ENCODE measurements at places on chromosomes 11 and 22.

GRCh38 chr11:122441666-122442035 lies 213.9 kb upstream of the UBASH3B start:
- no peak for DNase-seq

DNA sequence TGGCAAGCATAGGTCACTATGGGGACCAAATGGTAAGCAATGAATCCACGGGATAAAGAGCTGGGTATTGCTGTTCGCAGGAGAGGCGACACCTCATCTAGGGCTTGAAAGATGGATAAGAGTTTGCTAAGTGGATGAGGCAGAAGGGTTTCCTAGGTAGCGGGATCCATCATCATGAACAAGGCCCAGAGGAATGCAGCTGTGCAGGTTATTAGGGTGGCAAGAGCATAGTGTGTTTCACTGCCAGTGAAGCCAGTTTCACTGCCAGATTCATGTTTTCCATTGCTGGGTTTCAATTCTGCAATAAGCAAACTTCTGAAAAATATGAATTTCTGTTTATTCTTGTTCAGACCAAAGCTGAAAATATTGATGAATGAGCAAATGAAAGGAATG lies 27.2 kb downstream of the WEE1 start:
- peak; percentile 98 for DNase-seq

GRCh38 chr11:98101329-98101728 lies 919.4 kb upstream of the CNTN5 start:
- no peak for DNase-seq

- DNase-seq = no peak
Observed at GRCh38 chr11:46639197-46639839, 22.0 kb downstream of the ATG13 start.

- no peak for DNase-seq
Observed at GRCh38 chr11:126267650-126268049, 1.0 kb downstream of the SRPRA start.

- DNase-seq = no peak
Observed at GRCh38 chr11:127392575-127392974, 392.0 kb upstream of the KIRREL3 start.

DNA sequence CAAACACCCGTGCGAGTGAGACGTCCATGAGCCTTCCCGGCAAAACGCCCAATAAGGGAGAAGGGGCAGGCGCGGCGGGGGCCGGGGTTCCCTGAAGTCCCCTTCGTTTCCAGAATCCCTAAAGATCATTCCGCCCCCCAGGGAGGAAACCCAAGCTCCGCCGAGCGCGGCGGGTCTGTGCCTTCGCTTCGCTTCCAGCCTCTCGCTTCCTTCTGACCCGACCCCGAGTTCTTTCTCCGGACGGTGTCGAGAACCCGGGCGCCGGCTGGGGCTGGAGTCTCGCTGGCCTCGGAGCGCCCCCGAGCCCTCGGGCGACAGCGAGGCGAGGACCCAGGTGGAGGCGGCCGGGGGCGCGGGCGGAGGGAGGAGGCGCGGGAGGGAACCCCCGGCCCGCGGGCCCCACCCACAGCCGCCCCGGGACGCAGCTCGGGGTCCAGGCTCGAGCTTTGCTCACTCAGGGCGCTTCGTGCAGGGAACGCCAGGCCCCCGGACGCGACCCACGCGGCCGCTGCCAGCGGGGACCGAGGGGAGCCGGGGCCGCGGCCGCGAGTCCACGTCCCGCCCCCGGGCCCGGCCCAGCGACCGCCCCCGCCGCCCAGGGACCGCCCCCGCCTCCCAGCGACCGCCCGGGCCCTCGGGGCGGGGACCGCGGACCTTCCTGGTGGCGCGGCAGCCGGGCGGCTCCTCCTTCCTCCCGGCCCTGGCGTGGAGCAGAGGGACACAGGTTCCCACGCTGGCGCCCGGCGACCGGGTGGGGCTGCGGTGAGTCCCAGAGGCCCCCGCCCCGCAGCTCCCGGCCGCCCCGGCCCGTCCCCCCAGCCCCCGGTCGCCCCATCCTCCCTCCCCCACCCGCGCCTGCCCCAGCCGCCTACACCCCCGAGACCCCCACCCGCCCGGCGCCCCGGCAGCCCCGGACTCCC lies at the start of gene PGGHG:
PGGHG (plus strand) TSS at position 649 of the 920 bp plus-strand sequence. CDS start 691 bp downstream, outside the sequence.
- peak; percentile 23 for DNase-seq

DNA sequence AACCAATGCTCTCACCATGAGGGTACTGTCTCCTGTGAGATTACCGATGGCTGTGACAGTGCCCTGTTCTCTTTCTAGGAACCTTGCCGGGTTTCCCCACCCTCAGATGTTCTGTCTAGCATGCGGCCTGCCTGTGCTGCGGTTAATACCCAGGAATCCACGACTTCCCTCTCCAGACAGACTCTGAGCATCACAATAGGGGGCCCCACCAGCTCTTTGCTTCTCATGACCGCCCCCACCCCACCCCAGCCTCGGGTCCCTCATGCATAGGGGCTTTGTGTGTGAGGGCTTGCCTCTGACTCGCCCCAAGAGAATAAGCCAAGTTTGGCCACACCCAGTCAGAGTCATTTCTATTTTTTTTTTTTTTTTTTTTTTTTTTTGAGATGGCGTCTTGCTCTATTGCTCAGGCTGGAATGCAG lies 10.3 kb downstream of the PARVG start:
- peak; percentile 25 for DNase-seq

DNA sequence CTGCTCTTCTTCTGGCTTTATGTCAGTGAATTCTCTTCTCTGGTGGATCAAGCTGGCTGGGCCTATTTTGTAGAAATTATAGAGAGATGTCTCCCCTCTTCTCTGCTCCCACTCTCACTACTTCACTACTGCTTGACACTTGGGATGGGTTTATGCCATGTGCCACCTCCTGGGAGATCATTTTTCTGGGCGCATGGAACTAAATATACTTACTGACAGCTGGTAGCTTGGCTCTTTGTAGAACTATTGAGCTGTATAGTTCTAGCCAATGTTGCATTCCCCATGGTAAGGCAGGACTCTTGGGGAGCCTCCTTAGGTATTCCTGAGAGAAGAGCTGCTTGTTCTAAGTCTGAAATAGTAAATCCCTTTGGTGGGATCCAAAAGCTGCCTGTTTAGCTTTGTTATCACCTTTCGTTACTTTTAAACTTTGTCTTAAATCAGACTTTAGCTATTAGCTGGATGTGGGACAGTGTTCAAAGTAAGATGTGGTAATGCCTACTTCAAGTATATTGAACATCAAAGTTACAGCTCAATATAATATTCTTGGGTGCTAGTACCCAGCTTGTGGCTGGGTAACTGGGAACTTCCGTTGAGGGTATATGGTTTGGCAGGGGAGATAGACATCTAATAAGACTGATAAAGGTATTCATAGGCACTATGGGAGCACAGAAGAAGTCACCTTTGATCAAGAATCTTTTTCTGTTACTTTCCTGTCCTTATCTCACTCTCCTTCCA lies 87.5 kb upstream of the RRM1 start:
- DNase-seq = no peak

DNA sequence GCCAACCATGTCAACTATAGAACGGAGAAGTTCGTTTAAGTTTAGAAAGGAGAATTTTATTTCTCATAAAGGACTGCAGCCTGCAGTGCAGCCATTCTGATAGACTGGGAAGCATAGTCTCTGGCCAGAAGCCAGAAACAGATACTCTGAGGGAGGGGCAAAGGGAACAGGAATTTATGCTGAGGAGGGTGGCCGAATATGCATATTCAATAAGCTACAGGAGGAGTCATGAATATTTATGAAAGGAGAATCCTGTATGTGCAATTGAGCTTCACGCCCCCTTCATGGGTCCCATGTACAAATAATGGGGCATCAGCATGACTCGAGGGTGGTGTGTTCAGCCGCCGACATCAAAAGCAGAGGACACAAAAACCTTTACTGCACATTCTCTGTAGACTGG lies 199.9 kb downstream of the CWF19L2 start:
- no peak for DNase-seq

- no peak for DNase-seq
Observed at GRCh38 chr11:124915541-124916369, 3.3 kb upstream of the HEPN1 start.

- peak; percentile 55 for DNase-seq
Observed at GRCh38 chr11:33195462-33196173, 34.3 kb upstream of the CSTF3 start.

- no peak for DNase-seq
Observed at GRCh38 chr11:19467904-19468303, 227.2 kb upstream of the E2F8 start.

DNA sequence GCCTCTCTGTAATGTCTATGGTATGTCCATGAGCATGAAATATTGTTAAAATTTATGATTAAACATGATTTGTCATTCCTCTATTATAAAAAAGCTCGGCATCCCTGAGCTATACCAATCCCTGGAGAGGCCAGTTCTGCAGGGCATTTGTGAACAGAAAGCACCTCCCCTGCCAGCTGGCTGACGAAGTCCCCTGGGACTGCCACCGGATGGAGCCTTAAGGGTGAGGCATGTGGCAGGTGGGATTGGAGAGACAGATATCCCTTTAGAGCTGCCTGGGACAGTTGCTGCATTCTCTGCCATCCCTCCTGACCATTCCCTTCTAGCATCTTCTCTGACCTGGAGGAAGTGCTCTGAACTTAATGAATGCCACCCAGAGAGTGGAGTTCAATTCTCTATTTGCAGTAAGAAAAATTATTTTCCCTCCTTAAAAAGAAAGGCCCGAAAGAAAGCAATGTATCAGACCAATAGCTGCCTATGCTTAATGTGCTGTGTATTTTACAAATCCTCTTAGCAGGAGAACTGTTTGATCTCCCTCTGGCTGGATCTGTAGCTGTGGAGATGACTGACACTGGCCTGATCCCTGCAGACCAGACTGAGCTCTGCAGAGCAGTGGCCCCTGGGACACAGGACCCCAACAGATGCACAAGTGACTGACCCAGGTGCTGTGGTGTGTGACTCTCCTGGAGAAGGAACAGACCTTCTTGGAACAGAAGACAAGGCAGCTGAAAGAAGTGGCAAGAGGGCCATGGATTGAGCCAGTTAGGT lies 219.0 kb upstream of the NAV2 start:
- no peak for DNase-seq

DNA sequence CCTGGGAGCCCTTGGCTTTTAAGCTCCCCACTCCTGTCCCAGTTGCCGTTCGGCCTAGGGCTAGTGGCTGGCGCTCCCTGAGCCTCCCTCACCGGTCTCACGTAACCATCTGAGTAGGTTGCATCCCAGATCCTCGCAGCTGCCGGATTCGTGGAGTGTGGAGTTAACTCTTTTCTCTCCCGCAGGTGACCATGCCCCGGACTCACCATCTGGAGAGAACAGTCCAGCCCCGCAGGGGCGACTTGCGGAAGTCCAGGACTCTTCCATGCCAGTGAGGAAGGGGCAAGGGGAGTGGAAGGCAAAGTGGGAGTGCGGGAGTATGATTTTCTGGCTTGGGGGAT lies 902 bp downstream of the MUS81 start:
- DNase-seq = peak; percentile 28

DNA sequence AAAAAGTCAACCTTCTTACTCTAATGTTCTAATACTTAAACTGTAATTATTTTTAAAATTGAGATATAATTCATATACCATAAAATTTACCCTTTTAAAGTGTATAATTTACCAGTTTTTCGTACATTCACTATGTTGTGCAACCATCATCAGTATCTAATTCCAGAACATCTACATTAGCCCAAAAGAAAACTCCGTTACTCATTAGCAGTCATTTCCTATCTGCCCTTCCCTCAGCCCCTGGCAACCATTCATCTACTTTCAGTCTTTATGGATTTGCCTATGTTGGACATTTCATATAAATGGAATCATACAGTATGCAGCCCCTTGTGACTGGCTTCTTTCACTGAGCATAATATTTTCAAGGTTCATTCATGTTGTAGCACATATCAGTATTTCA lies 22.2 kb downstream of the SGSM3 start:
- no peak for DNase-seq

DNA sequence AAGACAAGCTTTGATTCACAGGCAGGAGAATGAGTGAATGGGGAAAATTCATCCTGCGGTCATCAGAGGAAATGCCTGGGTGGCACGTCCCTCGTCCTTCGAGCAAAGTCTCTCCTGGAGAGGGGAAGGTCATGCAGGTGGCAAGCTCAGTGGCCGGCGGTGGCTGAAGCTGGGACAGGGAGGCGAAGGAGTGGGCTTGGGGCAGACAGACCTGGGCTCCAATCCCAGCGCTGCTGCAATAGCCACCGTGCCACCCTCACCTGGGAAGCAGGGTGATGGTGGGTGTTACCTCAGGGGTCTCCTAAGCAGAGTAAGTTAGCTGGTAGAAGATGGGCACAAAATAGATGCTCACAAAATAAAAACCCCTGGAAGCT lies 22.4 kb upstream of the CACNG2 start:
- no peak for DNase-seq

DNA sequence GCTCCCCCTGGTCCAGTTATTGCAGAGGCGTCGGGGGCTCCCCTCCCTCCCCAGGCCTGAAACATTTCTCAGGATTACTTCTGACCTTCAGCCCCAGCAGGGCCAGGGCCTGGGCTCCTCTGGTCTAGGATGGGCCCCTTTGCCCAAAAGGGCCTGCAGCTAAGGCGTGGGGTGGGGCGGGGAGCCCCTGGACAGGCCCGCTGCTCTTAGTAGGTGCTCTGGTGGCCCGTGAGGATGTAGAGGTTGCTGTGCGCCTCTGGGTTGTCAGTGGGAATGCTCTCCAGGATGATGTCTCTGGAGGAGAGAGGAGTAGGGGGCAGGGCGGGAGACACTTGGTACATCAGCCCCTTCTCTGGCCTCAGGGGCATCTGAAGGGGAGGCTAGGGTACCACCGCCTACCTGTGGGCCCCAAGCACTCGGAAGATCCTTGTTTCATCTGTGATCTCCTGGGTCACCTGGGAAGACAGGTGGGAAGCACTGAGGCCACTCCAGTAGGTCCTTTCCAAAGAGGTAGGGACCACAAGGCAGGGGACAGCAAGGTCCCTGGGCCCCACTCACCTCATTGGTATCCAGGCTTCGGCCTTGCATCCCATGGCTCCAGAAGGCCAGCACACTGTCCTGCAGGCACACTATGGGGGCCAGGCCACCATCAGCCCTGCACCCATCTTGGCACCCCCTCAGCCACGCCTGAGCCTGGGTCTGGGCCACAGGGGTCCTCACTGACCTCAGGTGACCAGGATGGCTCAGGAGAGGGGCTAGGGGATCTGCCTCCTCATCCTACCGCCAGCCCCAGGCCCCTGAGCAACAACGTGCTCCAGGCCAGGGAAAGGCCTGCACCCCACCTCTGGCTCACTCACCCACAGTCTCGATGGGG lies 11.2 kb upstream of the SF1 start:
- DNase-seq = no peak

DNA sequence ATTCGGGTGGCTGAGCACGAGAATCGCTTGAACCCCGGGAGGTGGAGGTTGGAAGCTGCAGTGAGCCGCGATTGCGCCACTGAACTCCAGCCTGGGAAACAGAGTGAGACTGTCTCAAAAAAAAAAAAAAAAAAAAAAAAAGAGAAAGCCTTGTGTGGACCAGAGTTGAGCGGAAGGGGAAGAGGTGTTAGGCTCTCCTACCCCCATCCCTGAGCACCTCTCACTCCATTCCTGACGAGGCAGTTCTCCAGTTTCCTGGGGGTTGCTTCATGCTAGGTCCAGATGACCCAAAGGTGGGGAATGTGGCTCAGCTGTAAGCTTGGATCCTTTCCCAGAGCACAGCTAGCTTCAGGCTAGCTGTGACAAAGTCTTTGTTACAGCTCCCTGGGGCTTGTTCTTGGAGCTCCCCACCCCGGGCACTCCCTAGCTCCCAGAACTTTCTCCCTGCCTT lies 8.8 kb upstream of the DNAL4 start:
- DNase-seq = peak; percentile 99

- DNase-seq = no peak
Observed at GRCh38 chr22:24129263-24129651, 52.0 kb upstream of the SUSD2 start.

Data from epithelial cell of esophagus (primary cell).